ENCODE measurements at places on chromosomes 1 and 21.

- DNase-seq: no peak
These were observed 15.9 kb upstream of the ITPKB start for GRCh38 chr1:226754793-226755533.

GRCh38 chr1:170697316-170697715 lies 33.4 kb downstream of the PRRX1 start:
- DNase-seq: no peak

GRCh38 chr1:224939844-224940425 lies 10.5 kb downstream of the DNAH14 start:
- no peak for DNase-seq

DNA sequence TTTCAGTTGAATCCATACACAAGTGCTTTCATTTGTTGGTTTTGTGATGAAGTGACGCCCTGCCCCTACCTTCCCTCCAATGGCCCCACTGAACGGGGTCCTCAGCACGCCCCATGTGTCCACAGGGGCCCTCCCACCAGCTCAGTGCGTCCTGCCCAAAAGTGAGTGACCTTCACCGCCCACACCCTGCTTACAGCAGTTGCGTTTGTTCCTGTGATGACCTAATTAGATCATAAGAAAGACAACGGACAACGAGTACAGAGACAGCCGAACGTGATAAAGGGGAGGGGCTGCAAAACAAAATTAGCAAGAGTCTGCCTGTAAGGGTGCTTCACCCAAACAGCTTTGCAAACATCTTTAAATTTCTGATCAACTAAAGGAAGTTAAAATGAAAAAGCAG lies 38.2 kb upstream of the RIPK4 start:
- no peak for DNase-seq

GRCh38 chr1:71276466-71276865 lies 195.6 kb upstream of the ZRANB2 start:
- DNase-seq: no peak

DNA sequence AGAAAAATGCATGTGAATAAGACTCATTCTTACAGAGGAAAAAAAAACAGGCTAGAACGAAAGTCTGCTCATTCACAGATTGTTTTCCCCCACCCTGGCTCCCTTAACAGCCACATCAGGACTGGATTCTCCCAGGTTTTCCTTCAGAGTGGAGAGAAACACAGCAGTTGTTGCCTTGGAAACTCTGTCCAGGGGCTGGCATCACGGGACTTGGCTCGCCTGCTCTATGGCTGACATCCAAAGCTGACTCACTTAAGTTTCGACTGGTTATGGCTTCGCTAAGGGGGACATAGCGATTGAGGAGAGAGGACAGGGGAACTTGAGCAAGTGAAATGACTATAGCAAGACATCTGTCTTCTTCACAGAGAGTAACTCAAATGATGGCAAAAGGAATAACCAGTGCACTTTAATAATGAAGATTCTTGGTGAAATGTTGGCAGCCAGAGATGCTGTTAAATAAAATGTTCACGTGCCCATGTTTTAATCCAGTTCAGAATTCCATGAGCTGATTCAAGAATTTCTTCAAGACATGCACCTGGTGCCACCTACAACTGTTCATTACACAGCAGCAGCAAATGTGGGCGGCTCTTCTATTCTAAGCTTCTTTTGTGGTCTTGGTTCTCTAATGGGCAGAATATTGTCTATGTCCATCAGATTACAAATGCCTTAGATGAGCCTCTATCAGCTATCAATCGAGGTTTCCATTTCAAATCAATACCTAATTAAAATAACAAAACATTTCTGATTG lies 21.8 kb downstream of the MIS18A start:
- peak; percentile 64 for DNase-seq

GRCh38 chr1:192866241-192866868 lies 57.5 kb downstream of the RGS2 start:
- no peak for DNase-seq

DNA sequence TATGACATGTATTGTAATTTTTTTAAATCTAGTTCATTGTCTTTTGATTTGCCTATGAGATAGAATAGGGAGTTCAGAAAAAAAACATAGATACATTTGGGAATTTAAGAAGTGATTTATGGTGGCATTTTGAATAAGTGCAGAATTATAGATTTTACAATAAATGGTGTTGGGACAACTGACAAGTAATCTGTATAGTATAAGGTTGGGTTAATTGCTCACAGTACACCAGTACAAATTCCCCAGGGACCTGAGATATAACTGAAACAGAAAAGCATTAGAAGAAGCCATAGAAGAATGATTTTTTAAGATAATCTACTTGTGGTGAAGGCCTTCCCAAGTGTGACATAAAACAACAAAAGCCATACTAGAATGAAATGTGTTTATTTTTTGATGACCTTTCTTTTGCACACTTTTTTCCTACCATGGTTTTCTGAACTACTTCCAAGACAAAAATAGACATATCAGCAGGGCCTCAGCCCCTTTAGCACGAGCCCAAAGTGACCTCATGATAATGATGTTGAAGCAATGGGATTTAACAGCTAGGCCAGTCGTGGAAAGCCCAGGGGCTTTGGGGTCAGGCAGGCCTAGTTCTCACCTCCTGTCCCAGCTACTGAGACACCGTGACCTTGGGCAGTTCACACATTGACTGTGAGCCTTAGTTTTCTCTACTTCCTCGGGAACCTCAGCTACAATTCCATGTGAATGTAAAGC lies 87.4 kb downstream of the GREM2 start:
- DNase-seq: no peak

DNA sequence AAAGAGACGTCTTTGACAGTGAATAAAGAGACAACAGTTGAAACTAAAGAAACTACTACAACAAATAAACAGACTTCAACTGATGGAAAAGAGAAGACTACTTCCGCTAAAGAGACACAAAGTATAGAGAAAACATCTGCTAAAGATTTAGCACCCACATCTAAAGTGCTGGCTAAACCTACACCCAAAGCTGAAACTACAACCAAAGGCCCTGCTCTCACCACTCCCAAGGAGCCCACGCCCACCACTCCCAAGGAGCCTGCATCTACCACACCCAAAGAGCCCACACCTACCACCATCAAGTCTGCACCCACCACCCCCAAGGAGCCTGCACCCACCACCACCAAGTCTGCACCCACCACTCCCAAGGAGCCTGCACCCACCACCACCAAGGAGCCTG lies 68.5 kb downstream of the TPR start:
- no peak for DNase-seq

DNA sequence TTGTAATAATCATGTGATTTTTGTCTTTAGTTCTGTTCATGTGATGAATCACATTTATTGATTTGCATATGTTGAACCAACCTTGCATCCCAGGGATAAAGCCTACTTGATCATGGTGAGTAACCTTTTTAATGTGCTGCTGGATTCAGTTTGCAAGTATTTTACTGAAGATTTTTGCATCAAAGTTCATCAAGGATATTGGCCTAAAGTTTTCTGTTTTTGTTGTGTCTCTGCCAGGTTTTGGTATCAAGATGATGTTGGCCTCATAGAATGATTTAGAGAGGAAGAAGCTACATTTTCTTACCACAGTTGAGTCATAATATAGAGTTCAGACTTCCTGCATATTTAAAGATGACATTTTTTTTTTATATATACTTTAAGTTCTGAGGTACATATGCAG lies 455.9 kb downstream of the PLPP3 start:
- DNase-seq: peak; percentile 70

DNA sequence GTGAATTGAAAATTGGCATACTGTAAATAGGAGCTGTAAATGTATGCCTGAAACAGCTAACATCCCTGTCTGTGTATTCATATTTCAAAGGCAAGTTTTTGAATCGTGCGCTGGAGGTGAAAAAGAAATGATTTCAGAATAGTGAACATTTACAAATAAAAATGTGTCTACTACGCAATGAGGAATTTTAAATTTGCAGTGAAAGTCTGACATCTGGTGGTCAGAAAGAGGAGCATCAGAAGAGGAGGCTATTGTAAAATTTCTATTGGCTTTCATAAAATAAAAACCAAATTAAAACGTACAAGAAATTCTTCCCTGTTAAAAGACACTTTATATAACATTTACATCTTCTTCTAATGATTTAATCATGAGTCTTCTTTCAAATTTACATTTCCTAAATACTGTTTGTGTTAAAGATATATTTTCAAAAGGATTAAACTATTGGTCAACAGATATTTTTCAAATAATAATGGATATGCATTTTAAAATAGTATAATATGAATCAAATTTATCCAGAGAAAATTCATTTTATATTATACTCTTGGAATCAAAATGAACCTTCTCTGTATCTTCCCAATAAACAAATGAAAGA lies 113.7 kb upstream of the RRP15 start:
- peak; percentile 53 for DNase-seq

DNA sequence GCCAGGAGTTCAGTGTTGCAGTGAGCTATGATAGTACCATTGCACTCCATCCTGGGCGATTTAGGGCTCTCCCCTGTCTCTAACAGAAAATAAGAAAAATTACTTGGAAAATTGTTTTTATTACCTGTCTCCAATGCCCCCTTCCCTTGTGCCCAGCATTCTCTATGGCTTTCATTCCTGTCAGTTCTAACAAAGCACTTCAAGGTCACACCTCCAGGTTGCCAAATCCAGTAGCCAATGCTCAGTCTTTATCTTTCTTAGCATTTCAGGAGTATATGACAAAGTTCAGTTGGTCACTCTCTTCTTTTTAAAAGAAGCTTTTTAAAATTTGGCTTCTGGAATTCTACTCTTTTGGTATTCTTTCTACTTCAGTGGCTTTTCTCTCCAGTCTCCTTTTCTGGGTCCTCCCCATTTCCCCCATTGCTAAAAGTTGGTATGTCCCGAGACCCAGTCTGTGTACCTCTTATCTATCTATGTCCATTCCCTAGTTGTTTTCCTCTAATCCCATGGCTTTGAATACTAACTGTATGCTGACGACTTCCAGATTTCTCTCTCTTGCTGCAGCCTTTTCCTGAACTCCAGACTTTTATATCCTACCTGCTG lies 69.9 kb downstream of the LAMC1 start:
- DNase-seq: no peak

GRCh38 chr1:26075421-26076144 lies 8.2 kb upstream of the TRIM63 start:
- no peak for DNase-seq

- DNase-seq: no peak
These were observed 122.0 kb downstream of the BEND5 start for GRCh38 chr1:48654606-48655210.

DNA sequence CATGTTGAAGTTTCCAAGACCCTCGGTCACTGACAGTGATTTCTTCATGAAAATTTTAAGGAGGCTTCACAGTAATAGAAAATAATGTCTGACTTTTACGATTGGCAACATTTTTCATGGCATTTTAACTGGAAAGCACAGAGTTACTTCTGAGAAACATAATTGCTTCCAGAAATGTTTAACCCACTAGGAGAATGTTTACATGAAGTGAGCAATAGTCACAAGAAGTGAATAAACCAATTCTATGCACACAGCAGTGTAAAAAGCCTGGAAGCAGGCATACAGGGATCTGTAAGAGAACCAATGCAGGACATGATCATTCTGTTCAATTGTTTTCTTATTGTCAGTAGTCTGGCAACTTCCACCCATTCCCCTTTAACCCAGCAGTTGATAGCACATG lies 316.2 kb upstream of the CXADR start:
- DNase-seq: no peak

DNA sequence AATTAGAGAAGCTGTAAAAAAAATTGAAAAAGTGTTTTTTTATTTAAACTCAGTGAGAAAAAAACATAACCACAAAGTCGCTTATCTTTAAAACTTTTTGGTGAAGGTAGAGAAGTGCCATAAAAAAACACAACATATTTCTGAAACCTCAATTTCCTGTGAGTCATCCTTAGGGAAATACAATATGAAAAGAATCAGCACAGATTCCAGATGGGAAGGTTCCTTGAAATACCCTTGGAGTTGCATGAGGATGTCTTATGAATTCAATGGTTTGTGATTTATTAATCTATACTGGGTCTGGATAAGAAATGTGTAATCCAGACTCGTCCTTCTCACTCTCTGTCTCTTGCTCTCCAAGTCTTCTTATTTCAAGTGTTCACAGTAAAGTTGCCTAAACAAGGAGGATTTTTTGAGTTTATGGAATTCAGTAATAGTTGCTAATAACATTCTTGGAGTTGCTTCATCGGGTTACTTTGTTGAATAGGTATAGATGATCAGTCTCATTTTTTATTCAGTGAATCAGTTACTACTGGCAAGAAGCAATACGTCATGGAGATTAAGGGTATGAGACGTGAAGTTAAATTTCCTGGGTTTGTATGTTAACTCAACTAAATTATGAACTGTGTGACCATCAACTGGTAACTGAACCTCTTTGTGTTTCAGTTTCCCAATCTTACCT lies 191.4 kb downstream of the KCNK2 start:
- DNase-seq: peak; percentile 90

- DNase-seq: no peak
These were observed 600 bp downstream of the ASTN1 start for GRCh38 chr1:177163844-177164379.

- no peak for DNase-seq
These were observed 91.8 kb downstream of the DDX20 start for GRCh38 chr1:111847466-111847865.

GRCh38 chr1:199550199-199551065 lies 477.1 kb upstream of the NR5A2 start:
- peak; percentile 43 for DNase-seq

DNA sequence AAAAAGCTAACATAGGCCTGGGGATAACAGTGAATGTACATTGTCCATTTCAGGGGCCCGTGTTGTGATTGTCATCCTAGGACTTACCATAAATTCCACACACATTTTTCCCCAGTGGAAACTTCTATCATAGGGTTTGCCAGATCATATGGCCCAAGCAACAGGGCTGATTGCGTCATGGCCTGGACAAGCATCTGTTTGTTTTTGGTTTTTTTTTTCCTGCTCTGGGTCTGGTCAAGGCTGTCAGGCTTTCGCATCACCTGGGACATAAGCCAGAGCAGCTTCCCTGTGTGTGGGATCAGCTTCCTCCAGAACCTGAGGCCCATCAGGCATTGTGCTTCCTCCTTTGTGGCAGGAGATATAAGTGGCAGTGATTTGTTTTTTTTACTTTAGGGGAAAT lies 598.5 kb upstream of the USP24 start:
- peak; percentile 69 for DNase-seq

DNA sequence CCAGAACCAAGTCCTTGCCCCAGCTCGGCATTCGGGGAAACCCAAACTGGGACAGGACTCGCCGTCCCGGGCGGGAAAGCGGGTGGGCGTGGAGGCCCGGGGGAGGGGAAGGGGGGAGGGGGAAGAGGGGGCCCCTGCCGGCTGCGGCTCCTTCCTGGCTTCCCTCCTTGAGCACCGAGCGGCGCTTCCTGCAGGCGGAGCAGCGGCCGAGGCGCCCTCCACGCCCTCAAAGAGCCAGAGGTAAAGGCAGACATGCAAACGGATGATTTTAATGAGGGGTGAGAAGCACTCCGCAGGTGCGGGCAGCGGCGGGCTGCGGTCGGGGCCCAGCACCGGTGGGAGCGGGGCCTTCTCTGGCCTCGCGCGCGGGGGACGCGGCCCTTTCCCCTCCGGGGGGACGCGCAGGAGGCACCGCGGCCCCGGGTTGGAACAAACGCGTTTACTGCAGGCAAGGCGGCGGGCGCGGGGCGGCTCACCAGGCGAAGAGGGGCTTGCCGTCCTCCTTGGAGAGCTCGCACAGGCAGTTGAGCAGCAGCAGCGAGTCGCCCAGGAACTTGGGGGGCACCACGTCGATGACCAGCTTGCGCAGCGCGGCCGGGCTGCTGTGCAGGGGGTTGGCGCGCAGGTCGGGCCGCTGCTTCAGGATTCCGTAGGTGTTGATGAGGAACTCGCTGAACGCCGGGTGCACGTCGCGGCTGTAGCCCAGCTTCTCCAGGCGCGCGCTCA lies 5.7 kb upstream of the FTCD start:
- no peak for DNase-seq
